Stimulated activated CD4-positive, alpha-beta T cell treated with anti-CD3 and anti-CD28 coated beads, TNF-alpha, amount 100 ng/mL, for 4 hours (primary cell): ENCODE measurements at places on chromosomes 7 and 10.

DNA sequence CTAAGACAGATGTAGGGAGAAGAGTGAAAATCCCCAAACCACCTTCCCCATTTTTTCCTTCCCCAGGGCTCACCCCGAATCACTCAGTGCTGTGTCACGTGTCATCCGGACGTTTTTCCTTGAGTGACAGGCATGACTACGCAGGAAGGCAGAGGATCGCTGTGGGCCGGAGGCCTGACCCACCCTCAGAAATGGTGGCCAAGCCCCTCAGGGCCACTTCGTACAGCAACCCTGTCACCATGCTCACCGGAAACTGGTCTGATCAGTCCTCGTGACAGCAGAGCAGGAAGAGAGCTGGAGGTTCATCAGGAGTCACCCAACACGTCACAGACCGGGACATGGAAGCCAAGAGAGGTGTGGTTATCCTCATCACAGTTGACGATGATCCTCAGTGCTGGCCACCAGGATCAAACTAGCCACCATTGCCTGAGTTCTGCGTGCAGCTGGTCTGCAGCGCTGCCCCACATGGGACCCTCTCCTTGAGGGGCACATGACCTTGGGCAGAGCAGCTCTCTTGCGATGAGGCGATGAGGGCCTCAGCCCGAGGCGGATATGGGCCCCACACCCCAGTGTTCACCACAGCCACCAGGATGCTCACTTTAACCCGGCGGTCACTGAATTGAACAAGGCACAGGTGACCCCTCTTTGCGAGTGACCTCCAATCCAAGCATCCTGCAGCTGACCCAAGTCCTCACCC, 99.3 kb upstream of the INSIG1 start:
- DNase-seq: no peak

DNA sequence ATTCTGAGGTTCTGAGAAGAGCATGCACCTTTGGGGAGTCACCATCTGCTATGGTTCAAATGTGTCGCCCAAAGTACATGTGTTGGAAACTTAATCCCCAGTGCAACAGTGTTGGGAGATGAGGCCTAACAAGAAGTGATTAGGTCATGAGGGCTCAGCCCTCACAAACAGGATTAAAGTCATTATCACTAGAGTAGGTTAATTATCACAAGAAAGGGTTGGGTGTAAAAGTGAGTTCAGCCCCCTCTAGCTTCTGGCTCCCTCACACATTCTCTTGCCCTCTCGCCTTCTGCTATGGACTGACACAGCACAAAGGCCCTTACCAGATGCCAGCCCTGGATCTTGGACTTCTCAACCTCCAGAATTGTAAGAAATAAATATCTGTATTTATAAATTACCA, 100.3 kb upstream of the C10orf90 start:
- DNase-seq: no peak

GRCh38 chr10:34954142-34954541, 136.0 kb downstream of the CUL2 start:
- DNase-seq: no peak

DNA sequence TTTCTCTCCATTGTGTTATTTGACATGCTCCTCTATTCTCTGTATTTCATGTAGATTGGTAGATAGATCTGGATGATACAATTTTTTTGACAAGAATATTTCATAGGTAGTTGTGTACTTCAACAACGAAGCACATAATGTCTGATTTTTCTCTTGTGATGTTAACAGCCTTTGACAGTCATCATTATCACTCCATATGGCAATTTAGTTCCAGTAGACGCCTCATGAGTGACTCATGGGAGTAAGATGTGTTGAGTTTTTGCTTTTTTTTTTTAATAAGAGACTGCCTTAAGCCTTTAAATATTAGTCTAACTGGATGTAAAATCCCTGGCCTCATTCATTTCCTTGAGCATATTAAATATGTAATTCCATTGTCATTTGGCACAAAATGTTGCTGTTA, 123.5 kb upstream of the ZNF32 start:
- no peak for DNase-seq

- DNase-seq: no peak
Measured at GRCh38 chr10:129236274-129236691, 230.8 kb upstream of the MGMT start.

DNA sequence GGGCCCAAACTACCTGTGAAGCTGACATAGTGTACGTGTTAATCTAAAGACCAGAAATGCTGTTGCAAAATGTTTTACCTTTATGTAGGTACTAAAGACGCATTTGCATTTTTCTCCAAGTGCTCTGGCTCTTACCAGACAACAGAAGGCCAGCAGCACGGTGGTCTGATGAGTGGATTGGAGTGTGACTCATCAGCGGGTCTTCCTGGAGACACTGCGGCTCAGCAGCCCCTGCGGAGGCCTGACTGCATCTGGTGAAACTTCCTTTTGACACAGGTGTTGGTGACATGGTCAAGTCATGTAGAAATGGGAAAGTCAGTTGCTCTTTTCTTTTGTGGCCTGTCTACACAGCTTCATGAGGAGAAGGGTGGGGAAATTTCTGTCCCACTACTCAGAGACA, 723.6 kb downstream of the INHBA start:
- no peak for DNase-seq

DNA sequence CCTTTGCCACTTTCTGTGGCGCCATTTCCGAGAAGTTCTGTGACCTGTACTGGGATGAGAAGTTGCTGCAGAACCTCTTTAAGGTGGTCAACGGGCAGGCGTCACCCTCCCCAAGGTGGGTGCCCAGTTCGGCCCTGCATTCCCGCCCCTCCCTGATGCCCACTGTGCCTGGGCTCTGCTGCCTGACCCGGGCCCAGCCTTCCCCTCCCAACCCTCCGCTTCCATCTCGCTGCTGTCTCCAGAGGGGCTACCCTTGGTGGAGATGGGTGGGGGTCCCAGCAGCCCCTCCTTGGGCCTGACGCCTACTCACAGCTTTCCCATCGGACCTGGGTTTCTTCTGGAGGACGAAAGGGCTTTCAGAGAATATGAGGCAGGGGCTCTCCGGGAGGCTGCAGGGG, 30.5 kb upstream of the UTF1 start:
- no peak for DNase-seq

DNA sequence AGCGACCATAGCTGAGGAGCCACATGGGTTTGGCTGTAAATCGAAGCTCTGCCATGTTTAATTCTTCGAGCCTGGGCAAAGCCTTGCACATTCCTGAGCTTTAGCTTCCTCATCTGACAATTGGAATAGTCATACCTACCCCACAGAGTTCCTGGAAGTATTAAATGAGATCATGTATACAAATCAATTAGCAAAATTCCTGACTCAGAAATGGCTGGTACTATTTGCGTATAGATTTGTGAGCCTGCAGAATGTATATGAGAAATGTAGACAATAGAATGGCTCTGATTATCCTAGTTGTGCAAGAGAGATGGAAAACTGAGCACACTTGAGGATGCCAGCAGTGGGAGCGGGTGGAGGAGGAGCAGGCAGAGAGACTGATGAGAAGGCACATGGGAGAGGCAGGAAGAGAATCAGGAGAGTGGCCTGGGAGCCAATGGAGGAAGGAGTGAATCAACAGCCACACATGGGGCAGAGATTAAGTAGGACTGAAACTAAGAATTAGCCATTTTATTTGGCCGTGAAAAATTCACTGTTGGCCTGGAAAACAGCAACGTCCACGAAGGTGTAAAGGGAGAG, 128.0 kb upstream of the C1GALT1 start:
- DNase-seq: no peak

GRCh38 chr7:142088022-142088714, 23.4 kb upstream of the MGAM2 start:
- DNase-seq: no peak

DNA sequence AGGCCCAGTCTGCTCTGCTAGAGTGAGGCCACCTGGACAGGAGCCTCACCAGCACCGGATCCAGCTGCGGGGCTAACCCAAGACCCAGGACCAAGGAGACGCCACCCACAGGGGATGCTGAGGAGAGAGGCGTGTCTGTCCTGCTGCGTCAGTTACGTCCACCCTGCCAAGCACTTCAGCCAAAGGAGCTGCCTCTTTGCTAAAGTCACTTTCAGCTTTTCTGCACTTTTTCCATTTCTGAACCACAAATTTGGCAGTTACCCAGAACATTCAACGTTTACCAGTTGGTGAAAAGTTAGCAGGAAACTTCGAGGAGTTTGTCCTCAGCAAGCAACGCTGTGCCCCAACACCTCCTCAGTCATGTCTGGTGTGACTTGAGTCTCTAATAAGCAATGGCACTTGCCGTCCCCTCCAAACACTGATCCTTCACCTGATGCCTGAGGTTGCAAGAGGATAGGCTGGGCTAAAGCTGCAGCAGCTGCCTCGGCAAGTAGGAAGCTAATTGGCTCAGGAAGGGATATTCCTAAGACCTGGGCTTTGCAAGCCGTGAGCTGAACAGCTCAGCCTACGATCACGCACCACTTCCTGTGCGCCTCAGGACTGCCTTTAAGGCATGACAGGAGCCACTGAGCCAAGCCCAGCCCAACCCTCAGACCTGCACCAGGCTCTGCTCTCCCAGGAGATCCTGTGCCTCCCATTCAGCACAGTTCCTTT, 40.1 kb downstream of the KCNH2 start:
- DNase-seq: no peak

- no peak for DNase-seq
Measured at GRCh38 chr10:115052226-115052625, 40.9 kb upstream of the ATRNL1 start.

GRCh38 chr10:80506189-80506575, 31.5 kb upstream of the SH2D4B start:
- DNase-seq: no peak

- DNase-seq: no peak
Measured at GRCh38 chr7:142334236-142334635, 76.4 kb upstream of the PRSS58 start.
